Putamen (tissue), 1 donor: ENCODE measurements at places on chromosomes 13 and 19.

- no peak for DNase-seq
These were observed 3.5 kb downstream of the USP12 start for GRCh38 chr13:27168086-27168485.

- DNase-seq: no peak
These were observed 13.8 kb upstream of the NPAS1 start for GRCh38 chr19:47005873-47006272.

GRCh38 chr13:108924541-108924940 lies 295.1 kb downstream of the MYO16 start:
- no peak for DNase-seq

DNA sequence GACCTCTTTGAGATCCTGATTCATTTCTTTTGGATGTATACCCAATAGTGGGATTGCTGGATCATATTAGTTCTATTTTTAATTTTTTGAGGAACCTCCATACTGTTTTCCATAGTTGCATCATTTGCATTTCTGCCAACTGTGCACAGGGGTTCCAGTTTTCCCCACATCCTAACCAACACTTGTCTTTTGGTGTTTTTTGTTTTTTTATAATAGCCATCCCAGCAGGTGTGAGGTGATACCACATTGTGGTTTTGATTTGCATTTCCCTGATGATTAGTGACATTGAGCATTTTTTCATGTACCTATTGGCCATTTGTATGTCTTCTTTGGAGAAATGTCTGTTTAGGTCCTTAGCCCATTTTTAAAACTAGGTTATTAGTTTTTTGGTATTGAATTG lies 18.8 kb upstream of the GPR183 start:
- DNase-seq: no peak

DNA sequence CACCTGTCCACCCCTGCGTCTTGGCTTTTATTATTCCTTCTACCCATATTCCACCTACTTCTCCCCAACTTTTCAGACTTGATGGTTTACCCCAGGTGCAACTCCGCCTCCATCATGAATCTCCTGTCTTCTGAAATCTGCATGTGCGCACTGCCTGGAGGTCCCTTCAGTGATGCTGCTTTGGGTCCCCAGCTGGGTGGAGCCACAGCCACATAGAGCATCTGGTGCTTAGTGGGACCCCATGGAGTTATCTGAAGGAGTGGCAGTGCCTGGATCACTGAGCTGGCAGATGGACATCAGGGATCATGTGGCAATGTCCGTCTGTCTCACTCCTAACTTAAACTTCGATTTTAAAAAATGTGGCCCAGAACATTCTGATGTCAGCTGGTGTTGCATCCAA lies 13.5 kb downstream of the ZNF536 start:
- no peak for DNase-seq

DNA sequence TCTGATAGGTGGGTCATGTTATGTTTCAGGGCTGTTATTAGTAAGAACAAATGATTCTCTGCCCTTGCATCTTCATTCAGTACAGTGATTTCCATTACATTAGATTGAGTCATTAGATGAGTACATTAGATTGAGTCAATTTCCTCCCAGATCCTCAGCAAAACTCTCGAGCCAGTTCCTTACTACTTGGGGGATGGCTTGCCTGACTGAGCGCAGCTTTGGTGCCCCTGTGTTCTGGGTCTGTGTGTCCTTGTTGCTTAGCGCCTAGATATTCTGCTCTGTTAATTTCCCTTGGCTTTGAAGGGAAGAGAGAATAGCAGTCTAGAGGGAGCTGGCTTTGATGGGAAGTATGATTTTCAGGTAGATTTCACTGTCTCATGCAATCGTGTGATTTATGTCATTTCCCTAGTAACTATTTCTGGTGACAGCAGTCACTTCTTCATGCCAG lies 19.1 kb upstream of the SCEL start:
- DNase-seq: no peak

DNA sequence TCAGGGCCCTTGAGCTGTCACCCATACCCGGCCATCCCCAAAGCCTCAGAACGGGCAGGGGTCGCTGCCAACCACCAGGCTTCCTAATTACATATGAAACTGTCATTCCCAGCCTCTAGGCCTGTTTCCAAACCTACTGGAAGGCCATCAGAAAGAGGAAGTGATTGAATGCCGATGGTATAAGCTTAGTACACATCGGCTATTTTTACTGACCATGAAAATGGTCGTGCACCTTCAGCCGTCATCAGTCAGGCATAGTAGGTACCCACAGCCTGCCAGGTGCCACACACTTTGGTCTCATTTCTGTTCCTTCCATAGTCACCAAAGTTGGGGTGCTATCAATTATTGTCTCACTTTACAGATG lies 10.2 kb downstream of the KRI1 start:
- no peak for DNase-seq

GRCh38 chr19:29098863-29099481 lies 114.0 kb downstream of the UQCRFS1 start:
- DNase-seq: no peak

DNA sequence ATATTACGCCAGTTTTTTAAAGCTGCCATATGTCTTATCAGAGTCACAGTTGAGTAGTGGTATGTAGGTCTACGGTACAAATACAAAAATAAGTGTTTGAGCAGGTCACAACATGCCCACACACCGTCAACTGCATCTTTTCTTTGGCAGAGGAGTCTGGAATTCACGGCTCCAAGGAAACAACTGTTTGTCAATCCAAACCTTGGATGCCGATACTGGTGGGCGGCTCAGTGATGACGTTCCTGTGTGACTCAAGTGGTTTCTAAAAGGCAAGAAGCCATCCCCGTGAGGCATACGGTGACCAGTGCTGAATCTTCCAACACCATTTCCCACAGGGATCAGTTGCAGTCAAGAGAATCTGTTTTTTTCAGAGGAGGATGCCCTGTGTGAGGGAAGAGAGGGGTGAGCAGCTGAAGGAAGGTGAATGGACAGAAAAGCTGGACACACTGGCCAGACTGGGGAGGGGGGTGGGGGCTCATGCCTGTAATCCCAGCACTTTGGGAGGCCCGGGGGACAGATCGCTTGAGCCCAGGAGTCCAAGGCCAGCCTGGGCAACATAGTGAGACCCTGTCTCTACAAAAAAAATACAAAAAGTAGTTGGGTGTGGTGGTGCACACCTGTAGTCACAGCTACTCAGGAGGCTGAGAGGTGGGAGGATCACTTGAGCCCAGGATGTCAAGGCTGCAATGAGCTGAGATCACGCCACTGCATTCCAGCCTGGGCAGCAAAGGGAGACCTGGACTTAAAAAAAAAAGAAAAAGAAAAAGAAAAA lies 22.8 kb upstream of the CEBPG start:
- DNase-seq: no peak

GRCh38 chr19:17807731-17808316 lies 12.9 kb downstream of the B3GNT3 start:
- DNase-seq: no peak

GRCh38 chr13:111382877-111383276 lies 62.4 kb downstream of the TEX29 start:
- DNase-seq: no peak

DNA sequence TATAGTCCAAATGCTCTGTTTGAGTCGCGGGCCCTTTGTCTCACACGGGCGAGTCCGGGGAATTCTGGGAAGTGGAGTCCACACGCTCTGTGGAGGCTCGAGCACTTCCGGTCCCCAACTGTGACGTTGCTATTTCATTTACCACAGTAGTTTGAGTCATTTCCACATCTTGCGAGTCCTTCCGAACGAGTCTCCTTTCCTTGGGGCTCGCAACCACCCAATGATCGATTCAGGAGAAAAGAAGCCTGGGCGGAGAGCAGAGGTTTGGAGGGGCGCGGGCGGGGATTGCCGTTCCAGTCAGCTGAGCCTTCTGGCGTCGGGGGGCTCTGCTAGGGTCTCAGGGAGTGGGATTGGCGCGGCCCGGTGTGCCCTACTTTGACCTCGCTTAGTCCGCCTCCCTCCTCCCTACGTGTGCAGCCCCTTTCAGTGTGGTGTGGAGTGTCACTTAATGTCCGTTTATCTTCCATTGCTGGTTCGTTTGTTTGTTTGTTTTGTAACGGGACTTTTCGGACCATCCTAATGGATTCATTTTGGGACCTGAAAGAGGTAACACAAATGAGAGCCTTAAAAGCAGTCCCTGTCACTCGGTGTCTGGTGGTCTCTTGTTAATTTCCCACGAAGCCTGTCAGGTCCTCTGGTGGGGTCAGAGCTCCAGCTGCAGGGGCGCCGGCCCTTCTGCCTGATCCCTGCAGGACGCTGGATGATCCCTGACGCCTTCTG lies at the start of gene ZNF222:
Gene ZNF222 (plus strand): TSS at position 163 of the 720 bp plus-strand sequence. CDS start 58 bp downstream, at position 221.
- peak; percentile 89 for DNase-seq

DNA sequence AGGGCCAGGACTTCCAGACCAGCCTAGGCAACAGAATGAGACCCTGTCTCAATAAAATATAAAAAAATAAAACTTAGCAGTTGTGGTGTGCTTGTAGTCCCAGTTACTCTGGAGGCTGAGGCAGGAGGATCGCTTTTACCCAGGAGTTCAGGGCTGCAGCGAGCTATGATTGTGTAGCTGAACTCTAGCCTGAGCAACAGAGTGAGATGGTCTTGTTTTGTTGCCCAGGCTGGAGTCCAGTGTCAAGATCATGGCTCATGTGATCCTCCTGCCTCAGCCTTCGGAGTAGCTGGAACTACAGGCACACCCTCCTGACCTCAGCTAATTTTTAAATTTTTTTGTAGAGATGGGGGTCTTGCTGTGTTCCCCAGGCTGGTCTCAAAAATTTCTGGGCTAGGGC lies 4.3 kb upstream of the JUNB start:
- no peak for DNase-seq

GRCh38 chr19:47123406-47123805 lies 7.2 kb upstream of the SAE1 start:
- DNase-seq: no peak

GRCh38 chr13:97116754-97117153 lies 105.4 kb upstream of the MBNL2 start:
- DNase-seq: no peak

DNA sequence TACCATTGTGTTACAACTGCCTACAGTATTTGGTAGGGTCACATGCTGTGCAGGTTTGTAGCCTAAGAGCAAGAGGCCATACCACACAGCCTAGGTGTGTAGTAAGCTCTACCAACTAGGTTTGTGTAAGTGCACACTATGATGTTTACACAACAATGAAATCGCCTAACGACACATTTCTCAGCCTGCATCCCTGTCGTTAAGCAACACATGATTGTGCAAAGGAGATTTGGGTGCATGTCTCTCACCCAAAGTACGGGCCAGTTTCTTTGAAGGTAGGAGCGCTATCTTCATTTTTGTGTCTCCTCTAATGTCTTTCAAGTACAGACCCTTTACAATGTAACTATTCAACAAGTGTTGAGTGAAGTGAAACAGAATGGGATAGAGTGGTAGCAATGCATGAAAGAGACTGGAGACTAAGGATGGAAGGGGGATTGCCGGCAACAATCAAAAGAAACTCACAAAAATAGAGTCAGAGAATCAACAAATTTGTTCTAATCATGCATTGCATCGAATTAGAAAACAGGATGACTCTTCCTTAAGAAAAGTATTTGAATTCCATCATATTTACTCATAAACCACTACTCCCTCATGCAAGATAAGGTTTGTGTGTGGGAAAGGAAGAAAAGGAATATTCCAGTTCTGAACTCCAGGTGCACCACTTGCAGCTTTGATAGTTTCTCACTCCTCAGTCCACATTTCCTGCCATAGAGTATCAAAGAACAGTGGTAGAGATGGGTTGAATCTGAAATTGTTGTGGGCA lies 60.2 kb upstream of the TNFRSF19 start:
- no peak for DNase-seq

DNA sequence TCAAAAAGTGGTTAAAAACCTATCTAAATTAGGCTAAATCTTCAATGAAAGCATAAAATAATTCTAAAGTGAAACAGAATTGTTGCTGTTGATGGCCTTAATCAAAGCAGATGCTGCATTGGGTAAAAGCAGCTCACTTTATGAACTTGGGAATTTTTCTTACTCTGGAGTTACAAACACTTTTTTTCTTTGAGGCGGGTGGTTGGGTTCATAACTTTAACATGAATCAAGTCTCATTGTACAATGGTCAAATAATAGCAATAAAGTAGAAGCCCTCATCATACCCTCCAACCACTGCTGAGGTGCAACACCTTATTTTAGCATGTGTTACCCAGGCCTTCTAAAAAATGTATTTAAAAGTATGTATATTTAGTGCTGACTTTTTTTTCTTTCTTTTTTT lies 29.1 kb downstream of the NUP58 start:
- no peak for DNase-seq

- DNase-seq: no peak
These were observed 515 bp upstream of the ZNF324B start for GRCh38 chr19:58450856-58451357.

DNA sequence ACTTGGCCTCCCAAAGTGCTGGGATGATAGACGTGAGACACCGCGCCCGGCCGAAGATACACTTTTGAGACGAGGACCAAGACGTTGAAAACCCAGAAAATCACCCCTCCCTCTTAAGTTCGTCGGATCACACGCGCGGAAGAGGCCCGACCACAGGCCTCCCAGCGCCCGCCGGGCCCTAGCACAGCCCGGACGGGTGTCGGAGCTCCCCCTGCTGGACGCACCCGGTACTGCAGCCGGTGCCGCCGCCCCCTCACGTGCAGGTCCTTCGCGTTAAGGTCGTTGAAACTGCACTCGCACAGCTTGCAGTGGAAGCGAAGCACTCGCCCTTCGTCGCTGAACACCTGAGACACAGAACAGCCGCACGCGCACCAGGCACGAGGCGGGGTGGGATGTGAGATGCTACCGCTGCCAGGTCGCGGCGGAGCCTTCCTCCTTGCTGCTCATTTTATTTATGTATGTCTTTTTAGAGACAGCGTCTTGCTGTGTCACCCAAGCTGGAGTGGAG lies 35.7 kb upstream of the MATK start:
- no peak for DNase-seq

- no peak for DNase-seq
These were observed 62.6 kb downstream of the SLC10A2 start for GRCh38 chr13:103003631-103004030.

DNA sequence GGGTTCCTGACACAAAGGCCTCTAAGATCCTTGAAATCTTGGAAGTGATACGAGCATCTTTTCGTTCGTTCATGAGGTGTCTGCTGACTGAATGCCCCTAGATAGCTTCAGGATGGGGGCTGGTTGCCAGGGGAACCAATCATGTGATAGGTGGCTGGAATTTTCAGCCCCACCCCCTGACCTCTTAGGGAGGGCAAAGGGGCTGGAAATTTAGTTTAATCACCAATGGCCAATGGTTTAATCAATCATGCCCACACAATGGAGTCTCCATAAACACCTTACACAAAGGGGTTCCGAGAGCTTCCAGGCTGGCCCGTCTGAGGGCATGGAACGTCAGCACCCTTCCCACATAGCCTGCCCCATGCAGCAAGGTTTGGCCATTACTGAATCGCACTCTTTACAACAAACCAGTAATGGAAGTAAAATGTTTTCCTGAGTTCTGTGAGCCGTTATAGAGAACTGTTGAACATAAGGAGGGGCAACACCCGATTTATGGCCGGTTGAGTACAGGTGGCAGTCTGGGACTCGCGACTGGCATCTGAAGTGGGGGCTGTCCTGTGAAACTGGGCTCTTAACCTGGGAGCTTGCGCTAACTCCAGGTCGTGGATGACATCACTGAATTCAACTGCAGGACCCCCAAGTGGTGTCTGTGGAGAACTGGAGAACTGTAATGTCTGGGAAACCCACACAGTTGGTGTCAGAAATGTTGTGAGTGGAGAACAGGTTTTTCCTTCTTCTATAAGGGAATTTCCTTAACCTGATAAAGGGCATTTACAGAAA lies 25.6 kb downstream of the MLLT1 start:
- no peak for DNase-seq
